MCF 10A (cell line): ENCODE measurements at places on chromosomes 12 and 14. TPM values are rescaled to one million over a fixed set of nuclear protein-coding genes. Genes with fewer than 3 reads are reported as not detected.

DNA sequence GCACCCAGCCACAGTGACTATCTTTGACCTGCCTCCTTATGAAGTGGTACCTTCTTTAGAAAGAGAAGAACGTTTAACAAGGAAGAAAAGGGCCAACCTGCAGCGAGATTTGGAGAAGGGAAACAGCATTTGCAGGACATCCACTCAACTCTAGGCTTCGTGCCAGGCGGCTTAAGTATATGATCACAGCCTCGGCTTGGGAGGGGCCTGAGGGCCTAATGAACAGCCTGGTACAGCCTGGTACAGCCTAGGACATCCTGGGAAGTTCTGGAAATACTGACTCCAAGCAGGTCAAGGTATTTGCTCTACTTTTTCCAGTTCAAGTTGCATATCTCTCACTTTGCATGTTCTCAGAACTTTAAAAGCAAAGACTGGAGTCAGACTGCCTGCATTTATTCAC, 16.1 kb downstream of the HCAR2 start:
- peak; percentile 41 for DNase-seq

DNA sequence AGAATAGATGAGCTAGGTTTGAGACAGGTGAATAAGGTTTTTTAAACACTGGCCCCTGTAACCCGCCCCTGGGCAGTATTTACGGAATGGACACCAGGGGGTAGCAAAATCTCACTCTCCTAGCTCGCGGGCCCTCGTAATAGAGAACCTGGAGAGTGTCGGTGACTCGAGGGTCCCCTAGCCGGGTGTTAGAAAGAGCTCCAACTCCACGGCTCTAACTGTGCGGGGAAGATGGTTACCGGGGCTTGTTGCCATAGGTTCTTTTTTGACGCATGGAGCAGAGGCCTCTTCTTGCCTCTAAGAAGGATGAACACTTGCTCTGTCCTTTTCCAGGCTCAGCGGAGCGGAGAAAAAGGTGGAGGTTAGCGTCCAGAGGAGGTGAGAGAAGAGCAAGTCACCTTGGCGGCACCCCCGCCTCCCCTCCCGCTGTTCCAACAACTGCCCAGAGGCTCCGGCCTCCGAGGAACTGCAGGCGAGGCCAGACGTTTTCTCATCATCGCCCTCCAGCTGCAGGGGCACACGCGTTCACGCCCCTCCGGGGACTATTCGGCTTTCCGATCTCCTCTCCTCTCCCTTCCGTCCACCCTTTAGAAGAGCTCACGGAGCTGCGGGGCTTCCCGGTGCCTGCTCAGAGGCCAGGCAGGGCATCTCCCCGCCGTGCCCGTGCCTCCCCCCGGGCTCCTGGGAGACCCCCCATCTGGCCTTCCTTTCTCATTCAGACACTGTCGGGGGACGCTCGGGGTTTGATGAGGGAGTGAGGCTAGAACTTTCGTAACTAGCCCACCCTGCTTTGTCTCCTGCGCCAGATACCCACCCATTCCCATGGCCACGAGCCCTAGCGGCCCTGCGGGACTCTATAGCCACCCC, 1.4 kb upstream of the ARHGEF40 start:
- peak; percentile 64 for DNase-seq

- DNase-seq: no peak
Observed at GRCh38 chr12:58794859-58795258, 125.4 kb downstream of the LRIG3 start.

- peak; percentile 57 for DNase-seq
Observed at GRCh38 chr14:69315301-69315700, 55.3 kb downstream of the GALNT16 start.

DNA sequence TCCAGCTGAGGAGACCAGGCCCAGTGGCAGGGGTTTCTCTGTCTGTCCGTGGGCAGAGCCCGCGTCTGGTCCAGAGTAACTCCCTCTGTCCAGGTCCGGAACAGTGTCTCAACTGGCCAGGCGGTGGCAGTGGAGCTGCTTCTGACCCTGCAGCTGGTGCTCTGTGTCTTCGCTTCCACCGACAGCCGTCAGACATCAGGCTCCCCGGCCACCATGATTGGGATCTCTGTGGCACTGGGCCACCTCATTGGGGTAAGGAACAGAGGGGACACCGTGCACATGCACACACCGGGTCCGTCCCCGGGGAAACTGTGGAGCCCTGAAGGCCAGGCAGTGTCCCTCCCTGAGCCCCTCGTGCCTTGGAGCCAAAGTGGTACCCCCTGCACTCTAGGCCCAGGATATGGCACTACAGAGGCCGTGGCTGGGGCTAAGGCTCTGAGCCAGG, 1.5 kb downstream of the AQP6 start:
- DNase-seq: no peak

- no peak for DNase-seq
Observed at GRCh38 chr14:105488781-105489541, 2.1 kb upstream of the TEDC1 start.

The GPR68 gene
- total RNA-seq: 0.10 and 0.14 TPM in 2 replicates
